ENCODE measurements at places on chromosomes 7 and 10.

DNA sequence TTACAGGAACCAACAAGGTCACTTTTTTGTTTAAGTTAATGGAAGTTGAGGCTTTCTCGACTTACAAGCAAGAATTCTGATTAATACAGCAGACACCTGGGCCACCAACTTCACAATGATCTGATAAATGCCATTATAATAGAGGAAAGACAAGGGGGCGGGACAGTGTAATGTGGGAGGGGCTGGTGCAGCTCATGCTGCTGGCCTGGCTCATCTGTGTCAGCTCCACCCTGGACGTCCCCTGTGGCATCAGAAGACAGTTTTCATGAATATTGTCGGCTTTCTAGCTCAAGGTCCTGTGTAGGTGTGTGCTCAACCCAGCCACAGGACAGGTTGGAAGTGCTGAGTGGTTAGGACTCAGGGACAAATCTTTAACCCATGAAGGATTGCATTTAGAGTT, 57.0 kb downstream of the MTURN start:
- no peak for DNase-seq

GRCh38 chr7:139696552-139696951, 81.2 kb downstream of the HIPK2 start:
- no peak for DNase-seq

- peak; percentile 48 for DNase-seq
Measured at GRCh38 chr10:11525503-11525902, 85.9 kb downstream of the USP6NL start.

DNA sequence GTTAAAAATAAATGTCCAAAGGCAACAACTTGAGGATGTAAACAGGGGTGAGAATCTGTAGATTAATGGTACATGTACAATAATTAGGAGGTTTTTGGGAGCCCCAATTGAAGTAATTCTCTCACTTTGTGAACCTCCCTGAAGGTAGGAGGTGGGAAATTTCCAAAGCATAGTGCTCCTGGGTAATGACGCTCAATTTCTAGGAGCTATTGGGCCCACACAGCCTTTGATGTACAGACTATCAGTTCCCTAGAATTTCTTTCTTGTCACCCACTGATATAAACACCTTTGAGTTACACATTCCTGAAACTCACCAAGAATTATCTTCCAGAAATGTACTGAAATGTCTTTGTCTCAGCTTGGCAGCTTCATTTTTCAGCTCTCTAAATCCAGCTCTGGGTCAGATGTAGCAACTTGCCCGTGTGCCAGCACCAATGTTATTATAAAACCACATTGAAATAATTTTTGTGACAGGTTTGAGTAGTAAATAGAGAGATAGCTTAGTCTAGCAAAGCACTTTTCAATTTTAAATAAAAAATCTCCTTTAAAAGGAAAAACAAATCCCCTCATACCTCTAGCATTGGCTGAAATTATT, 36.6 kb upstream of the GALNT17 start:
- DNase-seq = no peak

DNA sequence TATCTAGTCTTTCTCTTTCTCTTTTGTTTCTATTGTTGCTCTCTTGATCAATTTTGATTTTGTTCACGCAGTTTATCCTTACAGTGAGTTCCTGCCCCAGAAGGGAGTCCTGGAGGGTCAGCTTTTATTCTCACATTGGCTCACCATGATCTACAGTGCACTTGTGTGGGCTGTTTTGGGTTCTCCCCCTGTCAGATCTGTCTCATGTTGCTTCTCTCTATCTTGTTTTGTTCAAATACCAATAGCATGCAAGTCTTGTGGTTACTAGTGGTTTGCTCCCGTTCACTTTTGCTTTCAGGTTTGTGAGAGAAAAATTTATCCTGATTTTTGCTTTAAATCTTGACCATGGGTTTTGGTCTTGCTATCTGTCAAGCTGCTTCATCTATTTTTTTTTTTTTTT, 74.3 kb downstream of the PTN start:
- DNase-seq = no peak

DNA sequence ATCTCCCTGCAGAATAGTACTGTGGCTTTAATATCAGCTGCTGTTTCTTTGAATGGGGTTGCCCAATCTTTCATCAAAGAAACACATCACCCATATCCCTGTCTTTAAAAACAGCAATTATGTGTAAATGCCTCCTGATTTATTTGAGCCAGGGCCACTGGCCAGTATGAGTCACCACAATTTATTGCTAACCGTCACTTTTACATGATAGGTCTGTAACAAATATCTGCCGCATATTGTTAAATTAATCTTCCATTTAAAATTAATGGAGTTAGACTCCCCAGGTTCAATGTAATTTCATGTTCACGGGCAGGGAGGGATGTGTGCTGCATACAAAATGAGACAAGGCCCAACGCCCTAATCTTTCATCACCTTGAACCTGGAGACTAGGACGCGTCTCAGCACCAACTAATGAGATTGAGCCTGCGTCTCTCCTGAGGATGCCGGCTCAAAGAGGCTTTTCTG, 673.4 kb downstream of the AUTS2 start:
- DNase-seq = no peak

DNA sequence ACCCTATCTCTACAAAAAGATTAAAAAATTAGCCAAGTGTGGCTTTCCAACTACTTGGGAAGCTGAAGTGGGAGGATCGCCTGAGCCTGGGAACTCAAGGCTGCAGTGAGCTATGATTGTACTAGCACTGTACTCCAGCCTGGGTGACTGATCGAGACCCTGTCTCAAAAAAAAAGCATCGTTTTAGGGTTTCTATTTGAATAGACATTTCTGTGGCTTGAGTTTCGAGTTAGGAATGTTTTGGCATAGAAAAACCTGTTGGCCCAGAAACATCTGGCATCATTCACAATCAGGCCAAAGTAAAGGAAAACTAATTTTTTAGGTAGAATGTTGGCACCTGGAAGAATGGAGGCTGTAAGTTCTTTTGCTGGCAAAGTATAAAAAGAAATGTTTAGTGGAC, 72.4 kb downstream of the AUTS2 start:
- no peak for DNase-seq

DNA sequence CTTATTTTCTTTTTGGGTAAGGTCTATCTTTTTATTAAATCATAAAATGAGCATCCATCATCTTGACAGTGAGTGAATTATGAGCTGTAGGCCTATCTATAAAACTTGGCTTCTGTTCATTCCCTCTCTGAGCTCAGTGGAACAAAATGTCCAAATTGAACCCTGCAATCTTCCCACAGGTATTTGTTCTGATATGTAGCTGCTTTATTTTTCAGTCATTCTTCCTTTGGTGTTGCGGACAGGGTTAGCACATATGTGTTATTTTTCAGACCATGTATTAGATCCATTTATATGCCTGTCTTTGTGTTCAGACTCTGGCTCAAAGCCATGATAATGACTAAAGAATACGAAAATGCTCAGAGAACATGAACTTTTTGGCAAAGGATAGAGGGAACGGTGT, 201.6 kb upstream of the KIAA1217 start:
- no peak for DNase-seq

DNA sequence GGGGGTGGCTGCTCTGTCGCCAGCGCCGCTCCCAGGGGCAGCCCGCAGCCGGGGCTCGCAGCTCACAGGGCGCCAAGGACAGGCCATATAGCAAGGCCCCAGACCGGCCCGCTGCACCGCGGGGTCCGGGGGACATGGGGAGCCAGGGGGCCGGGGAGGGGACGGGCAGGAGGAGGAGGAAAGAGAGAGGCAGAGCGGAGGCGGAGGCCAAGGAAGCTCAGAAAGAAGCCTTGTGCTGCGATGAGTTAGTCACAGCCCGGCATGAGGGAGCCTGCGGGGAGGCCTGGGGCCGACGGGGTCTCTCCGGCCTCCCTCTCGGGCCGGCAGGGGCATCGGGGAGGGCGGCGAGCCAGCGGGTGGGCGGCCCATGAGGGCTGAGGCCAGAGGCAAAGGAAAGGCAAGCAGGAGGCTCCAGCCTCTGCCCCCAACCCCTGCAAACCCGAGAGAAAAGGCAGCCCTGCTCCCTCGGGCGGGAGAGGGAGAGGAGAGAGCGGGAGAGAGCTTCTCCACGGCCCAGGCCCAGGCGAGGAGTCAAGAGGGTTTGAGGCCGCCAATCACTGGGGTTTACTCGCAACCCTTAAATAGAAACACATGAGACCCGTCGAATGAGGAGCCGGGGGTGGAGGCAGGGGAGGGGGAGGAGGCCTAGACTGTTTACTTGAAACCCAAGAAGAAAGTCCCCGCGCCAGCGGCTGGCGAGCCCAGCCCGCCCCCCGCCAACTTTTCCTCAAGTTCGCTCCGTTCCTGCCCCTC, 167.9 kb downstream of the NEURL1 start:
- peak; percentile 94 for DNase-seq

DNA sequence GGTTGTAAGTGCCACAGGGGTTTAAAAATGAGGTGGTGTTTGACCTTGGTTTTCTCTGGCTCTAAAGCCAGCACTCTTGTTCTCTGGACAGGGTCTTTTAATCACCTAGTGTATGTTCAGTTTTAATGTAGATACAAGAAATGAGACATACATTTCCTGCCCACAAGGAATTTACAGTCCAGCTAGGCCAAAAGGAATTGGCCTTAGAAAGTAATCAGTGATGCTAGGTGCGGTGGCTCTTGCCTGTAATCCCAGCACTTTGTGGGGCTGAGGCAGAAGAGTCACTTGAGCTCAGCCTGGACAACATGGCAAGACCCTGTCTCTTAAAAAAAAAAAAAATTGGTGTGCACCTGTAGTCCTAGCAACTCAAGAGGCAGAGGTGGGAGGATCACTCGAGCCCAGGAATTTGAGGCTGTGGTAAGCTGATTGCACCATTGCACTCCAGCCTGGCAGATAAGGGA, 100.2 kb downstream of the LRMDA start:
- no peak for DNase-seq

DNA sequence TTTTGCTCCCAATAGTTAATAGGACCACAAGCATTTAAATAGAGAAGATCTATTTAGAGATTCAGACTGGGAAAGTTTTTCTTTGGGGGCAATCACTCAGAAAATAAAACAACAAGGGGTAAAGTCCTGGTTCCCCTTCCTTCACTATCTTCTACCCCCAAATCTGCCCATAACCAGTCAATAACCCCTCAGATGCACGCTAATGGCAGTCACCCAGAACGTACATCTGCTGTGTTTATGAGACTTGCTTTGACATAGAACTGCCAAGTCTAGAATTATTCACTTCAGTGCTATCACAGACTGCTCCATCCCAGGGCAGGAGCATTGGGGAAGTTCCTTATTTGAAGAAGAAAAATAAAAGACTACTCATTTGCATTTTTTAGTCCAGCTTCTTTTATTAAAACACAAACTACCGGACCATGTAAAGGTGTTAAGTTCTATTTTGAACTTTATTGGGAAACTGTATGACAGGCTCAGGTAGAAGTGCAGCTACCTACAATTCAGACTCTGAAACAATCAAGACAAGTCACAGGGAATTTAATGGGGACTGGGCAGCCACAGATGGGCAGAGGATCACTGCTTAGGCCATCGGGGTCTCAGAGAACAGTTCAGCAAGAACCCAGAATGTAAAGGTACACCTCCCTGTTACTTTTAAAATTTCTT, 38.4 kb downstream of the ANK3 start:
- no peak for DNase-seq

GRCh38 chr7:99469381-99470065, 3.2 kb upstream of the ZNF789 start:
- no peak for DNase-seq

- DNase-seq = peak; percentile 50
Measured at GRCh38 chr7:15607529-15608210, 45.9 kb upstream of the AGMO start.

DNA sequence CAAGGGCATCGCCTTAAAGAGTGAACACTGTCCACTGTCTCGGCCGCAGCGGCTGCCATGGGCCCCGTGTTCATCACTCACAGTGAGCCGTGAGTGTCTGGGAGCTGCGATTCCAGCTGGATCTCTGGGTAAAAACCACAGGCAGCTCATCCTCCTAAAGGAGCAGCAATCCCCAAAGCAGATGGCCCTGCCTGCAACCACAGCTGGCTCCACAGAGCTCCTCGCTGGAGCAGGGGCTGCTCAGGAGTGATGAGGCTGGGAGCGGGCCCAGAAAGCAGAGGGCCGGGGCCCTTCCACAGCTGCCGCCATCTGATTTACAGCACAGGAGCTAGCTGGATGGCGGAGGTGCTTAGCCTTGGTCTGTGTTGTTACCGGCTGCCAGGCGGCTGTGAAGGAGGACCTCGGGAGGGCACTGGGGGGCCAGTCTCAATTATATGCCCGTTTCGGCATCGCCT, 6.6 kb upstream of the TMEM184A start:
- peak; percentile 97 for DNase-seq

- no peak for DNase-seq
Measured at GRCh38 chr7:36717586-36717985, 6.7 kb downstream of the AOAH start.

GRCh38 chr7:75617634-75618234, 121.0 kb downstream of the HIP1 start:
- DNase-seq = no peak

DNA sequence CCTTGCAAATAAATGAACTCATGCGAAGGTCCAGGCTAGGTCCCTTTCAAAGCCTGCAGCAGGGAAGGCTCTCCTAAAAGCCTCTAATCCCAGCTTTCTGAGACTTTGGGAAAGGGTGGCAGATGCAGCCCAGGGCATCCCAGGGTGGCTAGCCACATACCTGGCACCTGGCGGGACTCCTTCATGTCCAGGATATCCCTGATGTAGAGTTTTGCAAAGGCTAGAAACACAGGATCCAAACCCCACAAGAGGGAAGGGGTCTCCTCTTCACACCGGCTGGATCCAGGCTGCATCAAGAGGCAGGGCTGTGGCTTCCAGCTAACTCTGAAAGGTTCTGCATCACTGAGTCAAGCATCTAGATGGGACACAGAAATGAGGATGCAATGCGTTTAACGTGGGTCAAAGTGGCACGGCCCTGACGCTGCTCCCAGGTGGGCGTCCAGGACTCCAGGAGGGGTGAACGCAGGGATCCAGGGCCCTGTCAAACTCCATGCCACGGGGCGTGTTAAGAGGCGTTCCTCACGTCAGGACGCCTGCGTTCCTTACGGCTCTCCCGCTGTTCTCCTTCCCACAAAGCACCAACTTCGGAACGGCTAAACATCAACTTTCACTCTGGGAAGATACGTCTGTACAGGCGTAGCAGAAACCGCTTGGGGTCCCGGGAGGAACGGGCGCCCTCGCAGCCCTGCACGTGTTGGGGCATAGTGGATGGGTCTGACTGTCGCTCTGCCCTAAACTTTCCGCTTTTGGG, 507 bp downstream of the STN1 start:
- DNase-seq = no peak

DNA sequence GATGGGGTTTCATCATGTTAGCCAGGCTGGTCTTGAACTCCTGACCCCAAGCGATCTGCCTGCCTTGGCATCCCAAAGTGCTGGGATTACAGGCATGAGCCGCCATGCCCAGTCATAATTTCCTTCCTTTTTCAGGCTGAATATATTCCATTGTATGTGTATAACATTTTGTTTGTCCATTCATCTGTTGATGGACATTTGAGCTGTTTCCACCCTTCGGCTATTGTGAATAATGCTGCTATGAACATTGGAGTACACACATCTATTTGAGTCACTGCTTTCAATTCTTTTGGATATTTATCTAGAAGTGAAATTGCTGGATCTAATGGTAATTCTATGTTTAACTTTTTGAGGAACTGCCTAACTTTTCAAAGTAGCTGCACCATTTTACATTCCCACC, 34.6 kb downstream of the TLX1 start:
- no peak for DNase-seq

Measured in myocyte (in vitro differentiated cells).